Mesendoderm (in vitro differentiated cells): ENCODE measurements at places on chromosomes 6 and 20.

- no peak for DNase-seq
Measured at GRCh38 chr6:29964518-29964886, 22.2 kb downstream of the HLA-A start.

DNA sequence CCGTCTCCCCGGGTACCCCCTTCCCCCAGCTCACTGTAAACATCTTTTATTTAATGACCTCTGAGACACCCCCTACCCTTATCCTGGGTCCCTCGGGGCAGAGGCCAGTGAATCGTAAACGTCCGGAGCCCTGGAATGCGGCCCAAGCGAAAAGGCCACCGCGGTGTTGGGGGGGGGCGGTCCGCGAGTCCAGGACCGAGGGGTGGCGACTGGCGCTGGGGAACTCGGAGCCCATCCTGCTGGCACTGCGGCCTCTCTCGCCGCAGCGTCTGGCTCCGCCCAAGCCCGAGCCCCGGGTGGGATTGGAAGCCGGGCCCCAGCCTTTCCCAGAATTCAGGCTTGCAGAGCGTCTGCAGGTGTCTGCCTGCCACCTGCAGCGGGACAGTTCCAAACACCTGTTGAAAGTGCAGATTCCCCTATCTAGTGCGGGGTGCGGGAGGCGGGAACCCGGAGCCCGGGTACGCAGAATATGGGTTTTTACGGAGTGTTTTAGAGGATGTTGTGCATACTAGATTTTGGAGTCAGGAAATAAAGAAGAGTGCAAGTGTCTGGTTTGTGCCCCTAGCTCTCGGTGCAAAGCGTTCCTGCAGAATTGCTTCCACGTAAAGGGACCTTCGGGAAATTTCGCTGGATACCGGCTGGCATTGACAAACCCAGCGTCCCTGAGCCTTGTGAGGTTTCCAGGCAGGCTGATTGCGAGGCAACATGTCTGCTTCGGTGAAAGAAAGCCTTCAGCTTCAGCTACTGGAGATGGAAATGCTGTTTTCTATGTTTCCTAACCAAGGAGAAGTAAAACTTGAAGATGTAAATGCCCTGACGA, 800 bp downstream of the RWDD2A start:
- peak; percentile 77 for DNase-seq

DNA sequence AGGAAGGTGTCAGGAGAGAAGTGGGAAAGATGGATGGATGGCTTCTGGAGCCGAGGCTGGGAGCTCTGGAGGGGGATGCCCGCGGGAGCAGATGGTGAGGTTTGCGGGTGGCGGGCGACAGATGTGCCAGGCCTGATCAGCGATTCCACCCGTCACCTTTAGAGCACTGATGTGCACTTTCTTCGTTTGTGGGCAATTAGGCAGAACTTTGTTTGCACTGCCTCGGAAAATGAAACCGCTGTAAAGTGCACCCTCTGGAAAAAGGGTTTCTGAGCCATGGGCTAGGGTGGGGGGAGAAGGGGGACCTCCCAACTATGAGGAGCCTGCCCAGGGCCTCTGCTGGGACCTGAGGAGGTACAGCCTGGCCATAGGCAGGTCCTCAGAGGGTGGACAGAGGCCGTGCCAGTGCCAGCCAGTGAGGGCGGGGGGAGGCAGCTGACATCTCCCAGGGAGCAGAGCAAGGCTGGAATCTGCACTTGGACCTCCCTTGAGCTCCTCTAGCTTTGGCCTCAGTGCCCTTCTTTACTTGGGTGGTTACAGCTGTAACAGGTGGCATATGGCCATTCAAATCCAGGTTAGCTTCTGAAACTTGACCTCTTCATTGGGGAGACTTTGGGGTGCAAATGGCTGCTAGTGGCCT, 58.7 kb downstream of the CD40 start:
- no peak for DNase-seq

DNA sequence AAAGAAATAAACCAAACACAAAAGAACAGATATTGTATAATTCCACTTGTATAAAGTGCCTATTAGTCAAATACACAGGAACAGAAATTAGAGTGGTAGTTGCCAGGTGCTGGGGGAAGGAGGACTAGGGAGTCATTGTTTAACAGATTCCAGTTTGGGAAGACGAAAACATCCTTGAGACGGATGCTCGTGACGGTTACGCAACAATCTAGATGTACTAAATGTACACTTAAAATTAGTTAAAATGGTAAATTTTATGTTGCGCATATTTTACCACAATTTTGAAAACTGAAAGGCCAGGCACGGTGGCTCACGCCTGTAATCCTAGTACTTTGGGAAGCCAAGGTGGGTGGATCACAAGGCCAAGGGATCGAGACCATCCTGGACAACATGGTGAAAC, 111.0 kb downstream of the PKHD1 start:
- DNase-seq, result no peak

GRCh38 chr6:40395066-40395697, 192.0 kb downstream of the LRFN2 start:
- DNase-seq, result peak; percentile 7

DNA sequence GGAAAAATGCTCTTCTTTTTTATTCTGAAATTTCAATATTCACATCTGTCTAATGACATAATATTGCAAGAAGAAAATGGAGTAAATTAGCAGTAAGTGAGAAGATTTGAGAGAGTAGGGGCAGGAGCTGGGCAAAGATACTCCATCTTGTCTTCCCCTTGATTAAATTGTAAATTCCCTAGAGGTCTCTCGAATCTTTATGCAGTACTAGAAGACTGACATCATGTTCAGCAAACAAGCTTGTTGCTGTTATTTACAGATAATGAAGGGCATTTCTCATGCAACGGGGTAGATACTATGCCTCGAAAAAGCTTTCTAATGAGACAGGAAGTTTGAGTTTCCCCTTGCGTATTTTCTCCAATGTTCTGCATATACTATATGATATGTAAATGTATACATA, 306.9 kb upstream of the PTCHD4 start:
- no peak for DNase-seq

DNA sequence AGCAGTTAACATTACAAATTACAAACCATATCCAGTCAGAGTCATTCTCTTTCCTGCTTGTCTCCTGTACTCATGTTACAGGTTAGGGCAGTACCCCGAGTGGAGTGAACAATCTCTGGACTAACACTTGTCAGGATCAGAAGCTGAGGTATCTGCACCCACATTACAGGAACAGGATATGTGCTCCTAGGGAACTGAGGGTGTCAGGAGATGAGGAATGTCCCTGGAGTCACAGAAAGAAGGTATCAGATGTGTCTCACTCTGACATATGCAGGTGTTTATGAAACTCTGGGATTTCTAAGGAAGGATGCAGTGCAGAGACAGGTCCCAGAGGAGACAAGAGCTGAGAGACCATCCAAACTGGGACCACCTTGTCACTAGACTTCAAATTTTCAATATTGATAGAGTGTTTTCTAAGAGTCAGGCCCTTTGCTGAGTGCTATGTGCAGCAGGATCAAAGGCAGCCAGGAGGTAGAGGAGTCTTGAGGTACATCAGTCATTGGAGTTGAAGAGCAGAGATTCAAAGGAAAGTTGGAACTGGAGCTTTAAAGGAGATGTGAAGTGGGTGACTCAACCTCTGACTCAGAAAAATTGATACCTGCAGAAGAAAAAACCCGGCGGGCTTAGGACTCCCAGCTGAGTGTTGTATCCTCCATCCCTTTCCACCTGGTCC, 12.6 kb downstream of the HLA-DPB1 start:
- DNase-seq, result no peak

GRCh38 chr6:109010705-109011102, 83.9 kb downstream of the SESN1 start:
- no peak for DNase-seq

DNA sequence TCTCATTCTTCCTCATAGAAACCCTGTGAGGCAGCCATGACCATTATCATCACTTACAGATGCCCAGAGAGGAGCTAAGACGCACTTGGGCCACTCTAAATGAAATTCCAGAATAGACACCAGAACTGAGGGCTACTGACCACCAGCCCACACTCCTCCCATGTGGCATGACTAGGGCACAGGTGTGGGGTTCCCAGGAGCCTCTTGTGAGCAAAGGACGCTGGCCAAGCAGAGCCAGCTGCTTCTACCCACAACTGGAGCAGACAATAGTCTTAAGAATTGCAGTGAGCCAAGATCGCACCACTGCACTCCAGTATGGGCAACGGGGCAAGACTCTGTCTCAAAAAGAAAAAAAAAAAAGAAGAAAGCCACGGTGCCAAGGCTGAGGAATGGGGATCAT, 10.0 kb downstream of the AHCY start:
- DNase-seq, result no peak

- no peak for DNase-seq
Measured at GRCh38 chr20:33224399-33224798, 7.2 kb downstream of the BPIFA3 start.

GRCh38 chr6:60687085-60687484, 1598.9 kb downstream of the KHDRBS2 start:
- DNase-seq, result no peak

GRCh38 chr20:56437196-56437960, 25.3 kb downstream of the CASS4 start:
- no peak for DNase-seq

- DNase-seq, result no peak
Measured at GRCh38 chr20:58024241-58024721, 204.2 kb downstream of the ANKRD60 start.

DNA sequence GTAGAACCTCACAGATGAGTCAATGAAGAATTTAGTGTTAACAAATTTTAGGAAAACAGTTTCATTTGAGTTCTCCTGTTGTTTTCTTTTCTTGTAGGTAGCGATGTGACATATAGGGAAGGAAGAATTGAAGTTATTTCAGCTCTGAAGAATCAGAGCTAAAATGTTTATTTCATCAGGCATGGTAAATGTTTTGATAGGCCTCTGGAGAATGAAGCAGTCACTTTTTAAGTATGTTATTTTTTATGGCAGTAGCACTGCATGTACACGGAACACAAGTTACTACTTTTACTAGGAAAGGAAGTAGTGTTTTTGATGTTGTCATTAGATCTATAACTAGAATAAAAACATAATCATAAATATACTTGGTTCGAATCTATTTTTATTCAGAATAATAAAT, 1357.3 kb upstream of the CITED2 start:
- DNase-seq, result no peak

DNA sequence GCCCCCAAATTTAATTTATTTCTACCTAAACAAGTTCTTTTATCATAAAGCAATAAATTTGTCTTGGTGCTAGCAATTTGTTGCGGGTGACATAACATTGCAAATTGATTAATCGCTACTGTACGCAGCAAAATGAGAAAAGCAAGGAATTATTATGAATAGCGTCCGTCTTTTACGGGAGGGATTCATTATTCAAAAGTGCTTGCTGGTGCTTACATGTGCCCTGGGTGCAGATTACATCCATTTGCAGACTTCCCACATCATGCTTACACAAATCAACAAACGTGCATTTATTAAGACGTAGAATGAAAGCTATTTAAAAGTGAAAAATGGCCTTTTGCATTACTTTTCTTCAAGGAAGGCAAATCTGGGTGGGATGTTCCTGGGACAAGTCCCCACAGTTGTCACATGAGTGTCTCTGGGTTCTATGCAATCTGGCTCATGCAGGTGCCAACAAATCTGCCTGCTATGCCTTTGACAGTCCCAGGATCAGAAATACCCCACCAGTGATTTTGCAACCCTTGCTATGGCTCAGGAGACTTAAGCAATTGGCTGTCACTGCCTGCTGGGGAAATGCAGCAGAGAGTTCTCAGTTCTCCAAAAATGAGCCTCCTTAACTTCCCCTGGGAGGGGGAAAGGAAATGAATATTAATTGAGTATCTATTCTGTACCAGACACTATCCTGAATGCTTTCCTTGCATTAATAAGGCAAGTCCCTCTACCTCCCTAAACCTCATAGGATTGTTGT, 30.1 kb upstream of the MAFB start:
- DNase-seq, result no peak

DNA sequence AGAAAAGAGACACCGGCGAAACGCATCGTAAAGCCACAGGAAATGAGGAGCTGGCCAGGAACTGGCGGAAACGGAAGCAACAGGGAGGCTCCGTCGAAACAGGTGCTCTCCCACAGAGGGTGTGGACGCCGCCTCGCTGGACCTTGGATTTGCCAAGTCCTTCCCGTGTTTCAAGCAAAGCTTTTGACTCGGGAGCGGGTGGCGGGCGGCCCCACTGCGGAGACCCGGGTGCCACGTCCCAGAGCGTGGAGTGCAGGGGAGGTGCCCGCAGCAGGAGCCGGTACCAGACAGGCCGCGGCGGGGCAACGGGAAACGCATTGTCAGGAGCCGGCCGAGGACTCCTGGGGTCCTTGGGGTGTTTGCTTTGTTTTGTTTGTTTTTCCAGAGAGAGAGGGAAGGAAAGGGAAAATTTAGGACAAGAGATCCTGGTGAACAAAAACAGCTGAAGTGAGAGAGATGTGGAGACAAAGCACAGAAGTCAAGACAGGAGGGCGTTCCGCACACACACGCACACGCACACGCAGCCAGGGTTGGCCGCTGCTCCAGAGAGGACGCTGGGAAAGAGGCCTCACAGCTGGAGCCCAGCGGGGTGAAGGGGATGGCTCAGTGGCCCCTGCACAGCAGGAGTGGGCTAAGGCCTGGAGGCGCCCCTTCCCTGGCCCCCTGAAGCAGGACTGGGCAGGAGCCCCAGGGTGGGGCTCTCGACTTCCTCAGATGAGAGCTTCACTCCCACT, 50.9 kb upstream of the CHRNA4 start:
- DNase-seq, result no peak

- DNase-seq, result peak; percentile 98
Measured at GRCh38 chr20:44736170-44737021, 9.3 kb upstream of the KCNK15 start.

DNA sequence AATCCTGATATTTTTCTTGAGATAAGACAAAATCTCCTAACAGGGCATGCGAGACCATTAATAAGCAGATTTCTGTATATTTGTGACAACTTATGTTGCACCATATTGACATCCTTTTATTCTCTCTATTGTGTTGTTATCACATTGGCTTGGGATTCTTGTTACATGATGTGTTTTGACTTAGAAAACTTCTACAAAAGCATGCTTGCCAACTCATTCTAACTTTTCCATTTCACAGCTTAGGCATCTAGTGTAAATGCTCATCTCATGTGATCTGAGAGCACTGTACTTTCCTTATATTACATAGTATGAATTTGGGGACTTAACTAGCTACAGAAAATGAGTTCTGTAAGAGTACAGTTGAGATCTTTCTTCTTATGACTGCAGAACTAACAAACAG, 1040.7 kb upstream of the ADGRB3 start:
- DNase-seq, result no peak

- peak; percentile 3 for DNase-seq
Measured at GRCh38 chr6:152173321-152173720, 365.8 kb downstream of the ESR1 start.

- peak; percentile 63 for DNase-seq
Measured at GRCh38 chr6:25311331-25311840, 32.2 kb downstream of the CARMIL1 start.
